Mesothelial cell of epicardium (in vitro differentiated cells): ENCODE measurements at places on chromosomes 6 and 20. TPM values are rescaled to one million over a fixed set of nuclear protein-coding genes. Genes with fewer than 3 reads are reported as not detected.

Gene CST4
- total RNA-seq, result not detected in 3 replicates

Gene SPINT4
- total RNA-seq, result not detected in 3 replicates

Gene TEAD3
- 88.2 to 91.8 TPM (median 91.4 TPM) in 3 replicates for total RNA-seq

Gene PEDS1
- total RNA-seq, result 30.3 to 32.3 TPM (median 30.3 TPM) in 3 replicates

Gene GNAS
- 1,218 to 1,240 TPM (median 1,226 TPM) in 3 replicates for total RNA-seq

Gene OPRM1
- total RNA-seq, result not detected in 3 replicates

Gene CCN5
- not detected in 3 replicates for total RNA-seq

Gene MCCD1
- total RNA-seq, result not detected in 3 replicates

Gene ATRN
- total RNA-seq, result 44.7 to 47.5 TPM (median 45.4 TPM) in 3 replicates

Gene BCAS4
- 12.9 to 15.9 TPM (median 15.2 TPM) in 3 replicates for total RNA-seq

Gene SPTLC3
- 27.0 to 28.5 TPM (median 27.7 TPM) in 3 replicates for total RNA-seq

Gene GATA5
- 26.0 to 30.0 TPM (median 27.5 TPM) in 3 replicates for total RNA-seq

Gene MOG
- 0.65 to 1.4 TPM (median 0.82 TPM) in 3 replicates for total RNA-seq

Gene SAPCD1
- total RNA-seq, result 8.7 to 12.8 TPM (median 11.6 TPM) in 3 replicates

GRCh38 chr6:159654483-159655098, 38.5 kb downstream of the SOD2 start:
- DNase-seq, result no peak

GRCh38 chr20:271528-271927, 14.0 kb downstream of the DEFB132 start:
- DNase-seq, result no peak

- DNase-seq, result peak; percentile 16
These were observed 164.1 kb upstream of the ECI2 start for GRCh38 chr6:4299476-4299875.

- no peak for DNase-seq
These were observed 27.0 kb upstream of the TFB1M start for GRCh38 chr6:155341130-155341828.

- no peak for DNase-seq
These were observed 1343.6 kb upstream of the CITED2 start for GRCh38 chr6:140718021-140718420.

DNA sequence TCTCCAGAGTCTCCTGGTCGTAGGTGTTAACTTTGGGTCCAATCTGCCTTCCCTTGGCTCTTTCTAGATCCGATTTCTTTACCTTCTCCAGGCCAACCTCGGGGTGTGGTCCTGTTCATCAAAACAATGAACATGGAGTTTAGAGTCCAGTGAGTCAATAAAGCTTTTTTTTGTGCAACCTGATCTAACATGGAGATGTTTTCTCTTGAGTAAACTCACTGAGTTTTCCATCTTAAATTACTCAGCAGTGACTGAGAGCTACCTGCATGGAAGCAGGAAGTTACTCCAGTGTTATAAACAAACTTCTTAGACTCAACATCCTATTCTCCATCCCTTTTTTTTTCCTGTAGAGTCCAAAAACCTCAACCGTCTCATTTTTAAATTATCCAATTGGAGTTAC, 14.9 kb upstream of the SLC22A1 start:
- DNase-seq, result no peak

DNA sequence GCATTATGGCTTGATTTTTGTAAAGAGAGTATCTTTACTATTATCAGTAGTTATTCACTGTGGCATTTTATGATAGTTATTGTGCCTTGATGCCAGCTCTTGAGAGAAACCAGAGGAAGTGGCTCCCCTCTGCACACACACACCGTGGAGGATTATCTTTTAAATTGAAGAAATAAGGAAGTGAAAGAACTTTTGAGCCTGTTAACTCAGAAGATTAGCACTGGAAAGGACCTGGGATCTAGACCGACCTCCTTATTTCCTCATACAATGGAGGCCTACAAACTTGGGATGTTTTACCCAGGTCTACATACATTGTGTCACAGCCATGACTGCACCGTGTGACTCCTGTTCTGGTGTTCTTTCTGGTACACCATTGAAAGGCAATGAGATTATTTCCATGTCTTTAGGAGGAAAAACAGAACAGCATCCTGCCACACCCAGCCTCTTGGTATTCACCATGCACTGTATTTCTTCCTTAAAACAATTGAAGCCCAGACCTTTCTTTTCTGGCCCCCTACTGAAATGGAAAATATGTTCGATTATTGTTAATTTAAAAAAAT, 40.6 kb downstream of the HECA start:
- no peak for DNase-seq

- no peak for DNase-seq
These were observed 90.8 kb downstream of the MYLK4 start for GRCh38 chr6:2659882-2660281.

- DNase-seq, result no peak
These were observed 162.8 kb upstream of the RSPO3 start for GRCh38 chr6:126955621-126956020.

DNA sequence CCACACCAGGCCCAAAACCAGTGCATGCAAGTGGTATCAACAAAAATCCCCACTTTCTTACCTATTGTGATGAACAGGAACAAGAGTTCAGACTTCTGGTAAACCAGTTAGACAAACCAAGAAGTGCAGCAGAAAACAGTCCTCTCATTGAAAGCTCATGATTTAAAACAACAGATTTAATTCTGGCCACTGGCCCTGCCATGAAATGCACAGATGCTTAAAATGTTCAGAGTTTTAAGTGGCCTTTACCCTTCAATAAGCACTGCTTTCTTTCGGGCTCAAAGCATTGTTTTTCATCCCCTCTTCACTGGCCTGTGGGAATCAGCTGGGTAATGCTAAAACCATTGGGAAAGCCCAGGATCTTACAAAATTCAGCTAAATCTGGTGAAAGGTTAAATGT, 102.4 kb upstream of the ISM1 start:
- no peak for DNase-seq

- DNase-seq, result no peak
These were observed 593.9 kb downstream of the CD109 start for GRCh38 chr6:74289884-74290283.

GRCh38 chr20:17482536-17482935, 48.6 kb downstream of the BFSP1 start:
- DNase-seq, result no peak

DNA sequence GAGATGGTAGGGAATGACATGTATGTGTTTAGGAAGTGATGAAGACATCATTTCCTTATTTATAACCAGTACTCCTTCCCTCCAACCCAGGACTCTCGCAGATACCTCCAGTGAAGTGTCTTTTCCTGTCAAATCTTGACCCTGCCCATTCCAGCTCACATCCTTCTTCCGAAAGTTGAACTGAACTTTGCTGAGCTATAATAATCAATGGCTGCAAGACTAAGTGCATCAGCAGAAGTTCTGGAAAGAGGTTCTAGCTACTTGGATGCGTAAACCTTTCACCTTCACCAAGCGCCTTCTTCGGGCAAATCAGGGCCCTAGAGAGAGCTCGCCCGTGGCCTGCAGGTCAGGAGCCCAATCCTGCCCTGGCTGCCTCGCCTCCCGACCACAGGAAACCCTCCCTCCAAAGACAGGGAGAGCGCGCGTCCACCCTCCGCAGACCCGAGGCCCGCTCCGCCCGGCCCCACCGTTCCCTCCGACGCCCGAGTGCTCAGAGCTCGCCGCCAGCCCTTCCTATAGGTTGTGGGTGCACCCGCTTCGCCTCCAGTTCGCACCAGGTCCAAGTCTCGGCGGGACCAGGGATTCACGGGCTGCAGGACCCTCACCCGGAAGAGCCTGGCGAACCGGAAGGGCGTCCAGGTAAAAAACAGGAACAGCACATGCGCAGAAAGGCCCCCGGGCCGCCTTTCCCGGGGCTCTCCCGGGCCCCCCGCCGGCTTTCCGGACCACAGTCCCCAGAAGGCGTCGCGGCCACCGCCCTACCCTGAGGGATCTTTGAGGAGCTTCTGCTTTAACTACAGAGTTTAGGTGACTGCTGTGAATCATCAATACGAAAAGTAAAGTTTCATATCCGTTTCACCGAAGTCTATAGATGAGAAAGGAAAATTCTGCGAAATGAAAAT, at the start of gene ZNF334:
Gene ZNF334 (minus strand): TSS at position 617 of the 902 bp plus-strand sequence. CDS start 1,457 bp downstream, outside the sequence.
- peak; percentile 79 for DNase-seq

- DNase-seq, result no peak
These were observed 633 bp downstream of the RPRD1B start for GRCh38 chr20:38034108-38034649.

DNA sequence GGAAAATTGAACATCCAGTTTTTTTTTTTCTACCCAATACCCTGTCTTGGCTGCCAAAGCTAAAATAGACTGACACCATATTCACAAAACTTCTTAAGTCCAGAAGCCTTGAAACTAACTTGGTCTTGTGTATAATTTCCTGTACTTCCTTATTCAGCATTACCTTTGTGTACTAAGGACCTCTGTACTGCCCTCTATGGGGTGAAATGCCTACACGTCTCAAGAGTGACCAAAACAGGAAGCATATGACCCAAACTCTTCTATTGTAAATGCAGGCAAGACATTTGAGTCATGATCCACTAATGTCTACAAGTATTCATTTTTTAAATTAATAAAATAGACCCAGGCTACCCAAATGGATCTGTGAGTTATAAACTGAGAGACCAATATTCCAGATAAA, 50.4 kb downstream of the HMGCLL1 start:
- DNase-seq, result no peak

DNA sequence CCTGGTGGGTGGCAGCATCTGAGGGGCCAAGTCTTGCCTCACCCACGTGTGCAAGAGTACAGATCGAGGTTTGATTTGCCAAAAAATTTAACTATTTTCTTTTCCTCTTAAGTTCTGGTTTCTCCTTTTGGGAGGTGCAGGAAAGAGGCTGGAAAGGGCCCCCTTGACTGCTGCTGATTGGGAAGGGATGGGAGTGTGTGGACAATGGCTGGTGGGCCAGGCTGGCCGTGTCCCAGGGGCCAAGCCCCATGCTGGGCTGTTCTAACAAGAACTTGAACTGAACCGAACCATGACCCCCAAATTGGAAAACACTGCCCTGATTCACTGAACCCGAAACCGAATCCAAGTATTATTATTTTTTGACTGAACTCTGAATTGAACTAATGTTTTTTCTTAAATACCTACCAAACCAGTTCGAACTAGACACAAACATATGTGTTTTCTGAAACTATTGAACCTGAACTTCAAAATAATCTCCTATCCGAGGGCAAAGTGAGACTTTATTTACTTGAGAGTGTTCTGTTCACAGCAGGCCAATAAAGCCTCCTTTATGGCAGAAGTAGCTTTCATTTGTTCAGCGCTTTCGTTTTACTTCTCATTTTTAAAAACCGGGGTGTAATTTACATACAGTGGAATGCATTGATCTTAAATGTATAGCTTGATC, 91.2 kb downstream of the CDC5L start:
- no peak for DNase-seq

- no peak for DNase-seq
These were observed 16.1 kb upstream of the RBM38 start for GRCh38 chr20:57374931-57375651.

- DNase-seq, result no peak
These were observed 69.7 kb downstream of the EPB41L2 start for GRCh38 chr6:130993292-130993765.

- no peak for DNase-seq
These were observed 194.9 kb downstream of the PHACTR1 start for GRCh38 chr6:12911427-12911826.

- no peak for DNase-seq
These were observed 23.8 kb upstream of the LAMP5 start for GRCh38 chr20:9490631-9491030.

DNA sequence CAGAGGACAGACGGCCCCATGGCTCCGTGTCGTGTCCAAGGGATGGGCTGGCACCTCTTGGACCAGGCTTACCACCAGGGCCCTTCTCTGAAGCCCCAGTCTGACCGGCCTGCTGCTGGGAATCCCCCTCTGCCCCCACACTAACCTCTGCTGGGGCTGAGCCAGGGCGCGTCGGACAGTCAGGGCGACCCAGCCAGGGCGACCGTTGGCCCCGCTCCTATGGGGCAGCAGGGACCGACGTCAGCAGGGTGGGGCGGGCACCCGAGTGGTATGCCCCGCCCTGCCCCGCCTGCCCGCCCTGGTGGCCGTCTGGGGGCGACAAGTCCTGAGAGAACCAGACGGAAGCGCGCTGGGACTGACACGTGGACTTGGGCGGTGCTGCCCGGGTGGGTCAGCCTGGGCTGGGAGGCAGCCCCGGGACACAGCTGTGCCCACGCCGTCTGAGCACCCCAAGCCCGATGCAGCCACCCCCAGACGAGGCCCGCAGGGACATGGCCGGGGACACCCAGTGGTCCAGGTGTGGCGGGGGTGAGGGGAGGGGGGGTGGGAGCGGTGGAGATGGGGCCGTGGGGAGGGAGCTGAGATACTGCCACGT, at the start of gene SLC17A9:
Gene SLC17A9 (plus strand): TSS at position 337 of the 595 bp plus-strand sequence. CDS start 122 bp downstream, at position 459.
- DNase-seq, result no peak

DNA sequence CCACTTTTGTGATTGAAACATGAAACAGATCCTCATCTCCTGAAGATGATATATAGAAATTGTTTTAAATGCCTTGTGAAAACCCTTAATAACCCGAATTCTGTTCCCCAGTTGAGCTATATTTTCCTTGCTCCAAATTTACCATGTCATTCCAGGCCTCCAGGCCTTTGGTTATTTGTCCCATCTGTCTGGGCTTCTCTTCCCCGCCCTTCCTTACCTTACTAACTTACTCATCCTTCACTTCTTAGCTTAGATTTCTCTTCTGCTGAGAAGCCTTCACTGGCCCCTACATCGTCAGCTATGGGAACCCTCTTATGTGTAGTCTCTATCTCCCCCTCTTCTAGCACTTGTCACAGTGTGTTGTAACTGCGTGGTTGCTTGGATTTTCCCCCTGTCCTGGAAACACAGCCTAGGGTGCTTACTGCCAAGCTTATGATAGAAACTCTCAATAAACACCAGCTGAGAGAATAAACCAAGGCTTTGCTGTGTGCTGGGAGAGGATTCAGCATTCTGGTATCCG, 68.6 kb downstream of the SGK1 start:
- DNase-seq, result no peak

GRCh38 chr20:25038591-25039015, 19.3 kb downstream of the ACSS1 start:
- no peak for DNase-seq

GRCh38 chr20:38169636-38170193, 4.6 kb upstream of the TGM2 start:
- DNase-seq, result no peak

- no peak for DNase-seq
These were observed 60.1 kb downstream of the QKI start for GRCh38 chr6:163474581-163474980.

- peak; percentile 55 for DNase-seq
These were observed 5.9 kb downstream of the NKX2-4 start for GRCh38 chr20:21391185-21391971.

DNA sequence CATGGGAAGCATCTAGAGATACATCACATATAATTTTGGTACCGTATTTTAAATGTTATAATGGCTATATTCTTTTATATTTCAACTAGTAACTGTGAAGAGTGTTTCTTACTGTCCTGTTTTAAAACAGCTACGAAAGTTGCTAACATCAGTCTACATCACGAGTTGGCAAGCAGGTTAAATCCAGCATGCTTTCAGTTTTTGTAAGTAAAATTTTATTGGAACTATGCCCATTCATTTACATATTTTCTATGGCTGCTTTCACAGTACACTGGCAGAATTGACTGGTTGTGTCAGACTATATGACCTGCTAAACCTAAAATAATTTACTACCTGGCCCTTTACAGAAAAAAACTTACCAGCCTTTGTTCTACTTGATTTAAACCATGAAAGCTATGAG, 478.1 kb downstream of the PHF3 start:
- no peak for DNase-seq

GRCh38 chr6:127267646-127268625, 1.3 kb downstream of the RNF146 start:
- no peak for DNase-seq
